ENCODE measurements at places on chromosomes 3 and 15.
A peak's percentile ranks its signal among the peaks of the same experiment; 100 is the strongest.

- no peak for DNase-seq
Observed at GRCh38 chr3:188338086-188338485, 184.1 kb downstream of the LPP start.

DNA sequence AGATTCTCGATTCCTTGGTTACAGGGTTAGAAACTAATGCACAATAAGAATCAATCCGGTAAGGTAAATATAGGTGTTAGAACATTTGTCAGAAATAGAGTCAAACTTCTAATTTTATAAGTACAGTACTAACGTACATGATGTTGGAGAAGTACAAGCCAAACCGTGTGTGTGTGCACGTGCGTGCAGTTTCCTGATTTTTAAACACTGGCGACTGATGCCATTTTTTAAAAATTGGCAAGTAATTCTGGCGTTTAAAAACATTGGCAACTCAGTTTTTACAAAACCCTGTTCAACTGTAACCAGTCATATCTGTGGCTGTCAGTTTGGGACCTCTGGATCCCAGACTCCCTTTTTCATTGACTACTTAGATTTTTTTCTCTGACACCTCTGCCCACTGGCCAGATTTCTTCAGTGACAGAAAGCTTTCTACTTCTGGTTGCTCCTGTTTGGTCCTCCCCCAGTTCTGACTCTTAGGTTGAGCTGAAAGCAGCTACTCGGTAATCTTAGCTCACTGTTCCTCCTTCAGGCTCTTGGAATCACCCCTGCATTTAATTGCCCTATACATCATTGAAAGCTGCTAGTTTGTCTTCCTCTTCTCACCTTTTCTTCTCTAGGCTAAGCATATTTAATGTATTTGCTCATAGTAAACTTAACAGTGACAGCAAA, 843 bp downstream of the ATG7 start:
- no peak for DNase-seq

DNA sequence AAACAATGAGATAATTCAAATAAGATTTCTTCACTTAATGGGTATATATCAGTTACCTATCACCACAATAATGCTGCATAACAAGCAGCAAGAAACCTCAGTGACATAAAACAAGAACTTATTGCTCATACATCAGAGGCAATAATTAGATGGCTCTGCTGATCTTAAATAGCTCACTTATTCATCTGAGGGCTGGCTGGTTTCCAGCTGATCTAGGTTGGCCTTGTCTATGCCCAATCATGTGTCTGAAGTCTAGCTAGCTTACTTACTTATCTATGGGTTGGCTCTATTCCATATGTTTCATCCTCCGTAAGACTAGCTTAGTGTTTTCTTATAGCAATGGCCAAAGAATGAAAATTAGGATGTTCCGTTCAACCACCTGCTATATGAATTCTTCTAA, 109.4 kb upstream of the AGTR1 start:
- no peak for DNase-seq

DNA sequence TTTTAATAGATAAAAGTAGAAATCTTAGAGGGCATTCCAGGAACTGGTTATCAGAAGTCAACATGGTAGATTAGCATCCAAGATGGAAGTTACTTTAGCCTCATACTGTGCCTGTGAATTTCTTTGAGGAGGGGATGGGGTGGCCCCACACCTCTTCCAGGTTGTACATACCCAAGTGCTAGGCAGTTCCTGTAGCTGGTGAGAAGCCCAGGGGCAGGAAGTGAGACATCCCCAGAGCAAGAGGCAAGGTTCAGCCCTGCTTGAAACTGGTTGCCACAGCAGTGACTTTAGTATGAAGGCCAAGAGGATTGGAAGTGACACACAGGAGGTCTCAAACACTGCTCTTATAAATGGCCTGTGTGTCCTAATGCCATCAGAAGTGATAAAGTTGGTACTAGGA, 11.9 kb downstream of the GTPBP8 start:
- no peak for DNase-seq

GRCh38 chr3:111071257-111072030, at the start of gene NECTIN3:
TSS of gene NECTIN3 (plus strand) at chr3:111071816. CDS start at chr3:111072018, 202 bp downstream.
- peak; percentile 69 for DNase-seq

DNA sequence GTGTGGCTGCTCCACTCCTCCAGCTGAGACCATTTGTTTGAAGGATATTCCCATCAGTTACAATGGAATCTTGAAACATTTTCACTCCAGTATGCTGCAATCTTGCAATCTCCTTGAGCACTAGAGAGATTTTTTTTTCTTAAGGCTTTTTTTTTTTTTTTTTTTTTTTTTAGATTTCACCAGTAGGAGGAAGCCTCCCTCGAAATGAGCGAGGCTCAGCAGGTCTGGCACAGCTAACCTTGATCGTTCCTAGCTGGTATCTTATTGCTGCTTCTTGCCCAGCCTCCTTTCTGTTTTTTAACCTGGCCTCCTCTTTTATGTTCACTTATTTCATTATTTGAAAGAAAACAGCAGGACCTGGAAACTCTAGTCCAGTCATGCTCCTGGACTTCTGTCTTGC, 48.1 kb downstream of the RAP2B start:
- no peak for DNase-seq

- no peak for DNase-seq
Observed at GRCh38 chr3:150521463-150521862, 24.8 kb downstream of the SERP1 start.

DNA sequence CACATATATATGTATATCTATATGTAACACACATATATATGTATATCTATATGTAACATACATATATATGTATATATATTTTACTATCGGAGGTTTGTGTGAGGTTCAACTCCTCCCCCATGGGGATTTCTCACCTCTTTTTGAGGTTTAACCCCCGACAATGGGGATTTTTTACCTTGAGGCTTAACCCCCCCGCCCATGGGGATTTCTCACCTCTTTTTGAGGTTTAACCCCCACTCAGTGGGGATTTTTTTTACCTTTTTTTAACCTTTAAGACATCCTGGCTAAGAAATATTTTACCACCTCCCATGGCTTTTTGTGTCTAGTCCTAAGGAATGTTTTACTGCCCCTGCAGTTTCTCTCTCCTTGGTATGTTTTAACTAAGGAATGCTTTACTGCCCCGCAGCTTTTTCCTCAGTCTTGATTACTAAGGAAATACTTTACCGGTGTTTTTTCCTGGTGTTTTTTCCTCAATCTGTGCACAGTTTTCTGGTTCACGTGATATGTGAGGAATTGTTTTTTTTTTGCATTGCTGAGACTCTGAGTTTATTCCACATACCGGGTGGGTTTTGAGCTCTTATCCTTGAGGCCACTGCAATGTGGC, 185.2 kb downstream of the KLF13 start:
- DNase-seq: no peak

DNA sequence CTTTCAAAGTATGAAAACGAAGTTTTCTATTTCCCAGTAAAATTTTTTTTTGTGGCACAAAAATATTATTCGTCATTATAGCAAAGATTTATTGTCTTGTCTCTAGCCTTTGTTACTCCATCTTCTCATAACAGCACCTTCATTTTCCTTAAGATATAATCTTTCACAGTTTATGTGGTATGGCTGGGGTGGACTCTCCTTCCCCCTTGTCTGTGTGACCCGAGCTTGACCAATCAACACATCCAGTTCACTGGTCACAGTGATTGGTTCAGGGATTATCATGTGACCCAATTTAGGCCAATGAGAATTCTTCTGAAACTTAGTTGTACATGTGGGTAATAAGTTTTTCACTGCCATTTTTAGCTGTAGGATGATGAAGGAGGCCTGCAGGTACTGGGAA, 71.2 kb upstream of the DCBLD2 start:
- DNase-seq: no peak

- no peak for DNase-seq
Observed at GRCh38 chr3:40302784-40303183, 6.7 kb upstream of the EIF1B start.

DNA sequence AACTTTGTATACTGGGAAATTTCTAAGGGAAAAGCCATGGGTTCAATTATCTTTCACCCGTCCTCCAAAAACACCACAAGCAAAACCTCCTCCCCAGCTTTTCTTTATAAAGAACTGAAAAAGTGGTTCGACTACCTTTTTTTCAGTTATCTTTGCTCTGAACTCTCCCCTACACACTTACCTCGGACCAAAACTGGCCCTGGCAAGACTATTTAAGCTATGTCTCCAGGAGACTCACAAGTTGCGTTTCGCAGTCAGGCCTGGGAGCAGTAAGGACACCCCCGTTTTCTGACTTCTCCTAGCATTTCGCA, 645 bp downstream of the COPS2 start:
- no peak for DNase-seq
